ENCODE measurements at places on chromosomes 6 and 20. TPM values are rescaled to one million over a fixed set of nuclear protein-coding genes. Genes with fewer than 3 reads are reported as not detected.
A peak's percentile ranks its signal among the peaks of the same experiment; 100 is the strongest.

- DNase-seq, result peak; percentile 41
These were observed 6.2 kb downstream of the TRIM26 start for GRCh38 chr6:30206799-30207618.

- DNase-seq, result no peak
These were observed 308.2 kb upstream of the PRND start for GRCh38 chr20:4413314-4414049.

DNA sequence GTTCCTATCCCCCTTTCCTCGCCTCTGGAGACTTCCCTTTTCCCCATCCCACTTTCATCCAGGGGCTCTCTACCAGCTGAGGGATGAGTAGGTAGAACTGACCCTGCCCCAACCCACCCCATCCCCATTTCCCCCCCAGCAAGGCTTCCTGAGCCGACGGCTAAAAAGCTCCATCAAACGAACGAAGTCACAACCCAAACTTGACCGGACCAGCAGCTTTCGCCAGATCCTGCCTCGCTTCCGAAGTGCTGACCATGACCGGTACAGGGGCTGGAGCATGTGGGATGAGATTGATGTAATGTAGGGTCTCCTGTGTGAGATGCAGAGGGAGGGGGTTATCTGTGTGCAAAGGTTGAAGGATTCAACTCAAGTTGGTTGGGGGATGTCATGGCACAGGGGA lies 12.7 kb downstream of the SYNGAP1 start:
- DNase-seq, result no peak

DNA sequence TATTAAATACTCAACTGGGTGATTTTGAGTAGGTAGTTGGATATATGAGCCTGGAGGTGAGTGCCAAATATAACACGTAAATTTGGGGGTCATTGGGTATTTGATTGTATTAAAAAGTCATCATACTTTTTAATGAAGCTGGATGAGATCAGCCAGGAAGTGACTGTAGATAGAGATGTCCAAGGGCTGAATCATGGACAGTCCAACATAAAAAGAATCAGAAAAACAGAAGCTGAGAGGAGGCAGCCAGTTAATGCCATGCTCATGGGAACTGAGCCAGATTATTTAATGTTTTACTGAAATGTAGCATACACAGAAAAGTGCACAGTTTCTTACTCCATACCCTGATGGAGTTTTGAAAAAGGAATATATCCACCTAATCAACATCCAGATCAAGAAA lies 435.5 kb upstream of the PLCB4 start:
- no peak for DNase-seq

- no peak for DNase-seq
These were observed 45.0 kb downstream of the ELMO2 start for GRCh38 chr20:46361381-46361780.

GRCh38 chr6:35318196-35319171 lies 20.9 kb downstream of the DEF6 start:
- peak; percentile 70 for DNase-seq

Gene MYL9
- 37.3 TPM for polyA plus RNA-seq

Measured in A549 (cell line).